ENCODE measurements at places on chromosomes 7 and 10.

DNA sequence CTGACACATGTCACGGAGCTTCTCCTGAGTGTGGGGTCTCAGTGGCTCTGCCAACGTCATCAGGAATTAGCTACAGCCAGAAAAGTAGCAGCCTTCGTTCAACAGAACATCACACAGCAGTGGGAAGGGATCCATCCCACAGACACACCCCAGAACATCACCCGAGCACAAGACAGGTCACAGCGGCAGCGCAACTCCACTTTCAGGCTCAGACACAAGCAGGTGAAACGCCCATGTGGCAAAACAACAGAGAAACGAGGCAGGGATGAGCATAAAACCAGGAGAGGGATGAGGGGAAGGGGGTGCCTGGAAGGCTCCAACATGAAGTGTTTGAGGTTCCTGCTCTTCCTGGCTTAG is 44.8 kb downstream of the CAMK2B start:
- no peak for DNase-seq

- DNase-seq = no peak
Measured at GRCh38 chr10:63438506-63439498, 27.0 kb downstream of the JMJD1C start.

- no peak for DNase-seq
Measured at GRCh38 chr7:73952266-73952665, 75.7 kb upstream of the ELN start.

GRCh38 chr10:25852364-25852941 is 81.6 kb upstream of the MYO3A start:
- DNase-seq = no peak

DNA sequence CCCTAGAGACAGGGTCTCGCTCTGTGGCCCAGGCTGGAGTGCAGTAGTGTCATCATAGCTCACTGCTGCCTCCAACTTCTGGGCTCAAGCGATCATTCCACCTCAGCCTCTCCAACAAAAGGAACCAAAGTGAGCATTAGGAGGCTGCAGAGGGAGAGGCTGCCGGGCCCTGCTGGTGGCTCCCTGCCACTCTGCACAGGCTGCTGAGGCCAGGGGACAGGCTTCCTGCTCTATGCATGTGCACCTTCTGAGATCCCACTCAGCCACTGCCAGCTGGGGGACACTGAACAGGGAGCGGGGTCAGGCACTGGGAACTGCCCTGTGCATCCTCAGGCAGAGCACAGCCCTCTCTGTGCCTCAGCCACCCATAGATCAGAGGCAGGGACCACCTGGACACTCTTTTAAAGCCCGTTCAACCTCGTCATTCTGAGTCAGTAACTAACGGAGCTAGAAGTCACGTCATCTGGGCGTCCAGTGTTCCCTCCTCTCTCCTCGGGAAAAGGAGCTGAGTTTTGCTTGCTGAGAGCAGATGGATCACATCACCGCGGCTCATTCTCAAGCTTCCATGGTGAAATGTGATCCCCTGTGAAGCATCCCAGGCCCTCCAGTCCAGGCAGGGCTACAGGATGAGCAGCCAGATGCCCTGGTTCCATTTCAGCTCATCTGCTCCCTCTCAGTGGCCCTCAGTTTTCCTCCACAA is 109.6 kb downstream of the MYL10 start:
- DNase-seq = peak; percentile 29
